Stimulated activated CD8-positive, alpha-beta memory T cell treated with anti-CD3 and anti-CD28 coated beads, Interleukin-4, amount 100 ng/mL, for 1 hour (primary cell): ENCODE measurements at places on chromosomes 12 and 14.

GRCh38 chr12:111756681-111757080 is 10.1 kb upstream of the ALDH2 start:
- DNase-seq, result no peak

DNA sequence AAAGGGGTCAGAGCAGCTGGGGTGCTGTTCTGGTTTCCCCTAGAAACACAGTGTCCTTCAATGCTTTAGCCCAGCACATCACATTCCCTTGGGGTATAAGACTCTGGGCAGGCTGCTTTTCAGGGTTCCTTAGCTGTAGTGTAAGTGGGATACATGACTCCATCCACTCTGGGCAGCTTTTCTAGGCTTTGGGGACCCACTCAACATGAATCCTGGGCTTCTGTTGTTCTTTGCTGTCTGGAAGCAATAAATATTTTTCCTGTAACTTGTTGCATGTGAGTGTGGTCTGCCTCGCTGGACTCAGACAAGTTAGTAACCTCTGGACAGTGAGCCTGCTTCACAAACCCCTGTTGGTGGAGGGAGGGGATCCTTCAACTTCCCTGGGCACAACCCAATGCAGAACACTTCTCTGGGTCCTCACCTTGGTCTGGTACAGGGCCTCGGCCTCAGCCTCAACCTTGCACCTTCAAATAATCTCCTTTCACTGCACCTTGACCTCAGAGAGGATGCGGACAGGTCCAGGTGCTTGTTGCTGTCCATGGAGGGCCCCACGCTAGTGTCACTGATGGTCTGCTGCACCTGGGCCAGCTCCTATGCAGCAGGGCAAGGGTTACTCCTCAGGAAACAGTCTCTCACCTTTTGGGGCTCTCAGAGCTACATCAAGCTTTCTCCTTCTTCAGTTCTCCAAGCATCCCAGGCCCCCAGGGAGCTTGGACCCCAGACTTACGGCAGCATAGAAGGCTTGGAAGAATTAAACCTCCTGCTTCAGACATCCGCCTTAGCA is 13.5 kb upstream of the KRT73 start:
- DNase-seq, result no peak

DNA sequence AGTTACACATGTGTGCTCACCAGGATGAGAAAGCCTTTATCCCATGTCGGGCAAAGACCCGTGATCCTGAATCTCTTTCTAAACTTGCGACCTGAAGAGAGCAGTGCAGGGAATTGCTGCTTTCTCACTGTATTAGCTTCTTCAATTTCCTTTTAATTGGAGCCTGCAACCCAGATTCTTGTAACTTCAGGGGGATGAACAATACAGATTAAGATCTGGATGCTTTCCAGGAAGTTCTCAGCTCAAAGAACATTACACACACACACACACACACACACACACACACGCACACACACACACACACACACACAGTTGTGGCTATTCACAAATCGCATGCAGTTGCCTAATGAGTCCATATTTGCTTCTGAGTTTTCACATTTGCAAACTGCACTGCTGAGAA is 268.3 kb downstream of the NPAS3 start:
- no peak for DNase-seq

DNA sequence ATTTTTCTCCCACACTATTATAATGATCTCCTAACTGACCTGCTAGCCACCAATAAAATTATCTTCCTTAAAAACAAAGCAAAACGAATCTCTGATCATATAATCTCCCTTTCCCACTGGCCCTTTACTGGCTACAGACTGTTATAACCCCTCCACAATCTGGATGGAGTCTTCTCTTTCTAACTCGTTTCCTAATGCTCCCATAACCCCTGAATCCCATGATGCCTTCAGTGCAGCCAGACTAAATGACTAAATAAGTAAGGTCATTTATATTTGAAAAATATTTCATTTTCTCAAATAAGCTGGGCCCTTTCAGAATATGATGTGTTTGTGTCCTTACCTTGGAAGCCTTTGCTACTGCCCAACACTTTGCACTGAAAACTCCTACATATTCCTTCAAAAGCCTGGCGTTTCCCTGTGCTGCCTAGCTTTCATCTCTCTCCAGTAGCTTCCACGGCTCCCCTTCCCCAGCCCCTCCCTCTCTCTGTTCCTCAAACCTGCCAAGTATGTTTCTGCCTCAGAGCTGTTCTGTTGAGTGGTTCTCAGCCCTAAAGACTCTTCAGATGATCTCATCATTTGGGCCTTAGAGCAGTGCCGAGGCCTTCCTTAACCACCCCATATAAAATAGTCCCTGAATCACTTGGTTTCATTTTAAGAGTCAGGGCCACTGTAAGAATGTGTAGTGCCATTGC is 91.7 kb downstream of the MYRFL start:
- no peak for DNase-seq

DNA sequence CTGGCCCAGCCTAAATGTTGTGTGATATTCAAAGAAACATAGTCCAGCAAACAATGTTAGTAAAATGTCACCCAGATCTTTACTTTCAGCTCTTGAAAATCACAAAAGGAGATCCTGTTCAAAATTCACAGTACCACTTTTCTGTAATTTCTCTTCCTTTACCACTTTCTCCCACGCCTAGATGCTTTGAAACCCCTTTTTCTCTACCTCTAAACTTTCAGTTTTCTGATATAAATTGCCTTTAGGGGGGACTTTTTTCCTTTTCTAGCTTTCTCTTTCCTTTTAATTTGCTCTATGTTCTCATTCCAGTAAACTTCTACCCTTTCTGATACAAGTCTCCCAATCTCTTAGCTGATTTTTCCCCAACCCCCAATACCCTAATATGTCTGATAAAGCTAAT is 101.8 kb downstream of the LMO3 start:
- no peak for DNase-seq

GRCh38 chr12:76311796-76312195 is 36.4 kb downstream of the BBS10 start:
- no peak for DNase-seq

- DNase-seq, result no peak
Observed at GRCh38 chr14:95173518-95173917, 16.2 kb upstream of the DICER1 start.

GRCh38 chr14:44830371-44830770 is 131.4 kb downstream of the KLHL28 start:
- DNase-seq, result no peak

- DNase-seq, result no peak
Observed at GRCh38 chr12:48165089-48165981, 8.0 kb upstream of the ASB8 start.

GRCh38 chr12:75602106-75602505 is 90.7 kb upstream of the KRR1 start:
- no peak for DNase-seq

DNA sequence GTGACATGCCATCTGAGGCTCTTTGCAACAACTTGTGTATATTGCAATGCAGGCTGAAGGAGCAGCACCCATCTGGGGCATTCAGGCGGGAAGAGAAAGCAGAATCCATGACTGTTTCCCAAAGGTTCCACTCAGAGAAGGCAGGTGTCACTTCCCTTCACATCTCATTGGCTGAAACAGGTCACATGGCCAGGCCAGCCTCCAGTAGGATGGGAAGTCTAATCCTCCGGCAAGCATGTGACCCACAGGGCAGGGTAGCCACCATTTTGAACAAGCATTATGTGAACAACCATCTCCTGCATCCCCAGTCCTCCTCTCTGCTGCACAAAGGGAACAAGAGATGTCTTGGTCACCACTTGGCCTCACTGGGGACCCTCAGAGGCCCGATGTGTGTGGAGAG is 70.6 kb downstream of the RIN3 start:
- DNase-seq, result no peak

- DNase-seq, result no peak
Observed at GRCh38 chr12:89355243-89356068, 3.2 kb upstream of the DUSP6 start.

GRCh38 chr14:59490756-59491155 is 6.4 kb downstream of the JKAMP start:
- DNase-seq, result no peak

- no peak for DNase-seq
Observed at GRCh38 chr12:66965621-66966020, 286.7 kb upstream of the GRIP1 start.

GRCh38 chr12:99176871-99177270 is 470.7 kb upstream of the GARIN6 start:
- no peak for DNase-seq

DNA sequence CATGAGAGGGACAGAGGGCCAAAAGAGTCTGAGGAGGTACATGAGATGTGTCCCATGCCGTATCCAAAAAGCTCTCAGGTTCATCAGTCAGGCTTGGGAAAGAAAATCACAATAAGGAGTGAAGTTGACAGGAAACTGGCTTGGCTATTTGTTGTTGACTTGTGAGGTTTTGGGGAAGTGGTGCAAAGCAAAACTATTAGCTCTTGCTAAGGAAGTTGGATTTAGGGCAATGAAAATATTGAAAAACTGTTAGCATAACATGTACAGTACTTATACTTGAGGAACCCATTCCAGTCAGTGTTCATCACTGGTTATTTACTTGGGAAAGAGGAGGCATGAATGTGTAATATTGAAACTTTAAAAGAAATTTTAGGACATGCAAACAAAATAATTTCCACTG is 145.9 kb downstream of the DUSP6 start:
- no peak for DNase-seq

- no peak for DNase-seq
Observed at GRCh38 chr12:16719713-16720416, 113.9 kb upstream of the LMO3 start.

- no peak for DNase-seq
Observed at GRCh38 chr12:65740873-65741600, 83.2 kb upstream of the HMGA2 start.

DNA sequence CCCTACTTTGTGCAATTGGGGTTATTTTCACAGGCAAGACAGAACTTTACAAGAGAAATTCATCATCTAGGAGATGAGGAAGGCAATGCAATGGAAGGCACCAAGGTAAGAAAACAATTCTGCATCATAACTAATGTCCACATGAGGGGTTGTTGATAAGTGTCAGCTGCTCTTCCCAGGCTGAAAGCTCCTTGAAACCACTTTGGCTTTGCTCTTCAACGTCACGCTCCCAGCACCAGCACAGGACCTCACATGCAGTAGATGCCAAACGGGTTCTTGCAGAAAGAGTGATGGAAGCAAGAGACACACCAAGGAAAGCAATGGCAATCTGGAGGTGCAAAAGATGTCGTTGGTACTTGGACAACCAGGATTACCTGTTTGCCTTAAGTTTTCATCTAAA is 485.5 kb downstream of the BCL11B start:
- no peak for DNase-seq

GRCh38 chr14:99758121-99758821 is 34.9 kb upstream of the EML1 start:
- no peak for DNase-seq

DNA sequence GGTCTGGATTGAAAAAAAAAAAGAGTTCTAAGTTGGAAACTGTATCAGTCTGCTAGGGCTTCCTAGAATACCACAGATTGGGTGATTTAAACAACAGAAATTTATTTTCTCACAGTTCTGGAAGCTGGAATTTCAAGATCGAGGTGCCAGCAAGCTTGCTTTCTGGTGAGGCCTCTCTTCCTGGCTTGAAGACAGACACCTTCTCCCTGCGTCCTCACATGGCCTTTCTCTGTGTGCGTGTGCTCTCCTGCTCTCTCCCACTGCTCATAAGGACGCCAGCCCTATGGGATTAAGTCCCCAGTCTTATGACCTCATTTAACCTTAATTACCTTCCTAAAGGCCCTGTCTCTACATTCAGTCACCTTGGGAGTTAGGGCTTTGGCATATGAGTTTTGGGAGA is 215.5 kb downstream of the PIK3C2G start:
- no peak for DNase-seq

DNA sequence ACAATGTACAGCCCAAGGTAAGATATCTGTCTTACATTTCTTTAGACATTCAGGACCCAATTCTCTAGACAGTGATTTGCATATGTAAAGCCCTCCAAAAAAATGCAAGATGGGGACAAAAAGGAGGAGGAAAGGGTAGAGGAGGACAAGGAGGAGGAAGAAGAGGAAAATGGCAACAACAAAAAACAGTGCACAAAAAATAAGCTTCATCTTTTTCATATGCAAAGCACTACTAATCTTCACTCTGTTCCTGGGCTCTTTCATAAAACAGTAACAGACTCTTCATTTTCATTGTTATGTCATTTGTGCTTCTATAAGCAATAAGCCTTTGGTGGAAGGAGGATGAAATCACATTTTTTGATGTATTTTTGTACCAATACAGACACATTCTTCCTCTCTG is 61.4 kb downstream of the KCNH5 start:
- DNase-seq, result no peak

DNA sequence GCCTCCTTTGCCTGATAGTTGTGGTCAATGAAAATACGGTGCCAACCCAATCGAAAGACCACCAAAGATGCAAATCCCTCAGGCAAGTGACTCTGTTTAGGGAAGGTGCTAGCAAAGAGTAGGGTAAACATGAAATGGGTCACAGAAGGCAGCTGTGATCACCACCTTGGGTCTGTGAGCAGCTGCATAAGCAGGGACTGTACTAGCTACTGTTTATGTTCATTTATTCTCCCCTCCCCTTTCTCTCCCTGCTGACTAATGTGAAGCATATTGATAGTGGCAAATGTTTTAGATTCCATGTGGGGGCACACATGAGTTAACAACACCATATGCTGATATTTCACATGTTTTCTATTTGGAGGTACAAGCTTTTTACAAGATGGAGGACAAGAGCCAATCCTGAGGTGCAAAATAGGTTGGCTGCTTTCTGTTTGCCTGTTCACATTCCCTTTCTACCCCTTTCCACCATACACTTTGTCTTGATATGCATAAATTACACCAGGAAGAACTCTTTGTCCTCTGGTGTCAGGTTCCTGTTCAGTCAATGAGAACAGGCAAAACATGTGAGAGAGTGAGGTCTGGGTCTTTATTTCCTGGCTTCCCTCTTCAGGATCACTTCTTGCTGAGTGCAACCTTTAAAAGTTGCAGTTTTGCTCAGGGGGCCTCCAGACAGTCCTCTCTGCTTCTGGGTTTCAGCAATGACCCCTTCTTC is 71.1 kb downstream of the AVPR1A start:
- DNase-seq, result no peak
